ENCODE measurements at places on chromosomes 2 and 18.

- DNase-seq, result no peak
These were observed 477.0 kb upstream of the MEIS1 start for GRCh38 chr2:65957886-65958285.

GRCh38 chr2:218644721-218645120, 14.7 kb downstream of the ZNF142 start:
- DNase-seq, result no peak

DNA sequence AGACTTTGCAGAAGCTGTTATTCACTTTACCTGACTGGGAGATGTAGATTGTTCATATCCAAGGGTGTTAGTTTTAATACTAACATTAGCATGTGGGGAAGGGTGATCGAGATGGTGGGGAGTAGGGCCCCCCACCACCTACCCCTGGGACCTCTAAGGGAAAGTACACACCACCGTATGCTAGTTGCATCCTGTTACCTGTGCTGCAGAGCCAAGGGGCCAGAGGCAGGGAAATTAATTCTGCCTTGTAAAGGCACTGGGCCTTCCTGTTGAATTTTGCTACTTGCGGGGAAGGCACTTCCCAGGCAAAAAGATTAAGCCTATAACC, 9.0 kb downstream of the STEAP3 start:
- DNase-seq, result no peak

GRCh38 chr2:11234309-11234708, 79.0 kb downstream of the SLC66A3 start:
- DNase-seq, result peak; percentile 45

GRCh38 chr2:71530641-71531332, 77.4 kb downstream of the DYSF start:
- DNase-seq, result peak; percentile 67

GRCh38 chr2:182283512-182283911, 143.3 kb downstream of the PDE1A start:
- DNase-seq, result peak; percentile 54

- DNase-seq, result no peak
These were observed 181.6 kb downstream of the GULP1 start for GRCh38 chr2:188473306-188473705.

GRCh38 chr18:42850174-42851083, 265.1 kb downstream of the RIT2 start:
- DNase-seq, result no peak

DNA sequence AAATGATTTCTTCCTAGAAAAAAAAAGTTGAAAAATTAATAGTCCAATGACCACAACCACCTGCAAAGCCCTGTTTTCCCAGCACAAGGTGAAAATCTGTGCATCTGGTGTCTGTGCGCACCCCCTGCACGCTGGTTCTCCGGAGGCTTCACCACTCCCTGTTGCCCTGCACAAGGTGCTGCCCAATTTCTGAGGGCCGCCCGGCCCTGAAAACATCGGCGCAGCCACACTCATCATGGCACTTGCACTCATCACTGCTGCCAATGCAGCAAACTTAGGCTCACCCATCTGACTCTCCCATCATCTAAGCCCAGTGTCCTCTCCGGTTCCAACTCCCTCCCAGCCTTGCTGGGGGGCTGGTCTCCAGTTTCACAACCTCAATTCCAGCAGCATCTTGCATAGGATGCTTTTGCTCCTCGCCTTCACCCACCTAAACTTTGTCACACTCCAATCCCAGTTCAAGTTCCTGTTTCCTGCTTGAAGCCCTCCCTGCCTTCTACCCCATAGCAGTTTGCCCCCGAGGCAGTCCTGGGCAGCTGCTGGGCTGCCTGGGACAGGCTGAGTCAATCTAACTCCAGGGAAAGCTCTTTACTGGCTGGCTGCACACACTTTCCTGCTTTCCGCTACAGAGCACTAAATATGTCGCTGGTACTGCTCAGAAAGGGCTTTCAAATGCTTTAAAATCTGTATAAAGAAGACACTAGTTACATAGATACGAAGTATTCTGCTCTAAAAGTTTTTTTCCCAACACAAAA, 522.5 kb upstream of the ID2 start:
- DNase-seq, result no peak

DNA sequence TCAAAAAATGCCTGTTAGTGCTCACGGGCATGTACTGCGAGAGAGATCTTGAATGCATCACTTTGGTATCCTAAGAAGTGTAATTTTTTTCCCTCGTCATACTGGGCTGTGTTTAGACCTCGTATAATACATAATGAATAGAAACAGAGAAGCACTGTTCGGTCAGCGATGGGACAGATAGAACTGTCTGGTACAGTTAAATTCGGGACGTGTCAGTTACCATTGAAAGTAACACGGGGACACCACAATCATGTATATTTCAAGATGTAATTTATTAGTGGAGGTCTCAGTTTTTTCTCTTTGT, 1.8 kb downstream of the PKP4 start:
- DNase-seq, result peak; percentile 13

GRCh38 chr2:152497481-152498052, 162.6 kb downstream of the FMNL2 start:
- DNase-seq, result peak; percentile 78

DNA sequence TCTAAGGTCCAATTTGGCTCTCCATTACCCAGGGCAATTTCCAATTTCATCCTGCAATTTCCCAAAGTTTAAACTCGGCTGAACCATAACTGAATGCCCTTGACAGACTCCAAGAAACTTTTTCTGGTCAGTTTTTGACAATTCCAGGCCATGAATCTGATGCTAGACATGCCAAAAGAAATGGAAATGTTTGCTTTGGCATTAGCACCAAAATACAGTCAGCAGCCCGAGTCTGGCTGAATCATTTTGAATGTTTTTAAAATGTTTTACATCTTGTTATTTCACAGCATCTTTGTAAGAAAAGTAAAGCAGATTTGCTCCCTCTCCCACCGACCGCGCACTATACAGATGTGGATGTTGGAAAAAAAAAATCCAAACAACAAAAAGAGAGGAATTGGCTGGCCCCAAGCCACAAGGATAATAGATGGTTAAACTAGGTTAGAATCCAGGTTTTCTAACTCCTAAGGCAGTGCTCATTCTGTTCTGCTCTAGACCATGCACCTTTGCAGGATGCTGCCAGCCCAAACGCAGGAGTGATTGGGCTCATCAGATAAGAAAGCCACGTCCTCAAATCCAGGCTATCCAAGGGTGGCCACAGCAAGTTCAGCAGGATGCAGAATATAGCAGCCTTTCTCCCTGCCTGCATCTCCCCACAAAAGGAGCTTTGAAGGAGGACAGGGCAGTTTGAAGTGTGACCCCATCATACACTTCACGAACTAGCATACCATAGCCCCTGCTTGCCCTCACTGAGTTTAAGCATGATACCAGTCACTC, 167.5 kb downstream of the ALK start:
- peak; percentile 78 for DNase-seq
